Type B pancreatic cell (in vitro differentiated cells): ENCODE measurements at places on chromosomes 1 and 21. TPM values are rescaled to one million over a fixed set of nuclear protein-coding genes. Genes with fewer than 3 reads are reported as not detected.

DNA sequence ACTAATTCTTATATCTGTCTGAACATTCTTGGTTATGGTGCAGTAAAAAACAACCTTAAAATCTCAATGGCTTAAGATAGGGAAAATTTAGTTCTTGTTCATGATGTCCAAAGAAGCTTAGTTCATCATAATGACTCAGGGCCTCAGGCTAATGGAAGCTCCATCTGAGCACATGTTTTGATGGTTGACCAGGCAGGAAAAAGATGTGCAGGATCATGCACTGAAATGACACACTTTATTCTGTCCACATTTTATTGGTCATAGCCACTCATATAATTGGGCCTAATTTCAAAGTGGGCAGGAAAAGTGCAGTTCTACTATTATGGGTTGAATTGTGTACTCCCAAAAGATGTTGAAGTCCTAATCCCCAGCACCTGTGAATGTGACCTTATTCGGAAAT is 198.2 kb downstream of the CENPF start:
- no peak for DNase-seq
- H3K36me3 ChIP-seq, result no peaks in the 10 kb centered on the region
- H3K27ac ChIP-seq, result no peak overlapping the region
- no peaks in the 10 kb centered on the region for H3K4me1 ChIP-seq
- peaks cover 4% of the 10 kb centered on the region for H3K27me3 ChIP-seq

- H3K27me3 ChIP-seq, result no peaks in the 10 kb centered on the region
- no peak overlapping the region for H3K4me3 ChIP-seq
- no peaks in the 10 kb centered on the region for H3K36me3 ChIP-seq
- no peak for DNase-seq
- H3K4me1 ChIP-seq, result peaks cover 3% of the 10 kb centered on the region
Observed at GRCh38 chr1:172054172-172054571, 212.9 kb downstream of the DNM3 start.

- H3K27ac ChIP-seq, result no peak overlapping the region
- H3K27me3 ChIP-seq, result no peaks in the 10 kb centered on the region
- no peak overlapping the region for H3K4me3 ChIP-seq
- peaks cover 13% of the 10 kb centered on the region for H3K36me3 ChIP-seq
- H3K4me1 ChIP-seq, result no peaks in the 10 kb centered on the region
- DNase-seq, result no peak
Observed at GRCh38 chr1:235739124-235739523, 89.5 kb upstream of the GNG4 start.

DNA sequence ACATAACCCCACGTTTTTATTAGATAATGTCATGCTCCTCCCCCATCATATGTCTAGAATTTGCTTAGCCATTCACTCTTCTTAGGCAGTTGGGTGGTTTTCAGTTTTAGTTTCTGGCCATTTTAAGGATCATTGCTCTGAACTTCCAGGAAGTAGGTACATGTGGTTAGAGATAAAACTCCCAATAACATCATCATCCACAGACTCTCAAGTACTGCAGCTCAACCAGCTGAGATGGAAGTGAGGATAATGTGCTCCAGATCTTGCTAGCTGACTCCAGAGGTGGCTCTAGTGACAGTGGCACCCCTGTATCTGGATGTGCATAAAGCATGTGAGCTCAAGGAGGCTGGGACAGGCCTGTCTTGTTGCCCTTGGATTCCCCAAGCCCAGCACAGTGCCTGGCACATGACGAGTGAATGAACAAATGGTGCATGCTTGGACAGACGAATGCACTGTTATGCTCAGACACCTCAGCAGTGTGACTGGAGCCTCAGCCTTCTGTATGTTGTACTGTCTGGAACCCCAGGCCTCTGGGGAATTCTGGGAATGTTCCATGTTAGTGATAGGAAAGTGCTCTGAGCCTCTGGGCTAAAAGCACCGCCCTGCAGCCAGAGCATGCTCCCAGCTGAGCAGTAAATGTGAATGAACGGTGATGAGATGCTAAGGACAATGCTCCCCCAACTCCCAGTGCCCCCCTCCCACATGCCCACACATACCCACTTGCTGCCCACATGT is 16.4 kb upstream of the KCNN3 start:
- H3K27ac ChIP-seq, result no peak overlapping the region
- H3K36me3 ChIP-seq, result no peaks in the 10 kb centered on the region
- H3K4me3 ChIP-seq, result no peak overlapping the region
- peaks cover 23% of the 10 kb centered on the region for H3K4me1 ChIP-seq
- DNase-seq, result no peak
- H3K27me3 ChIP-seq, result peaks cover 19% of the 10 kb centered on the region

DNA sequence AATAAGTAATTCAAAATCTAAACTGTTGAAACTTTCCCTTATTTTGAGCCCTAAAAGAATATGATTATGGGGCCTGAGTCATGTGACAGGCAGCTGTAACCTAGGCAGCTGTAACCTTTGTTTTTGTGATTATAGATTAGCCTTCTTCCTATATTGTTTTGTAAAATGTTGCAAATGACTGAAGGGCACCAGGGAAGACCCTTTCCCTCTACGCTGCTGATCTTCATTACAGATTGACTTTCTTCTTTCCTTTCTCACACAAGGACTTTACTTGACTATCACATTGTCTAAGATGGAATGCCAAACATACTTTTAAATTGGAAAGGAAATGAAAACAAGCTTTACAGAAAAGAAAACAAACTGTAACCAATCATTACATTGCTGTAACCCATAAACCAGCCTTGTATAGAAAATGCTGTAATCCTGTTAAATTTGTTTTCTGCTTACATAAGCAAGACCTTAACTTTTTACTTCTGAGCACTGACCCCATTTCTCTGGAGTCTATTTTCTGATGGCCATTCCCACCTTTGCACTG is 242.2 kb downstream of the RGS7 start:
- no peak overlapping the region for H3K27ac ChIP-seq
- H3K4me3 ChIP-seq, result no peak overlapping the region
- no peaks in the 10 kb centered on the region for H3K36me3 ChIP-seq

GRCh38 chr1:57719274-57719673 is 295.4 kb upstream of the DAB1 start:
- peaks cover 7% of the 10 kb centered on the region for H3K27me3 ChIP-seq
- DNase-seq, result no peak
- H3K4me3 ChIP-seq, result no peak overlapping the region
- no peak overlapping the region for H3K27ac ChIP-seq
- no peaks in the 10 kb centered on the region for H3K36me3 ChIP-seq
- peaks cover 10% of the 10 kb centered on the region for H3K4me1 ChIP-seq

DNA sequence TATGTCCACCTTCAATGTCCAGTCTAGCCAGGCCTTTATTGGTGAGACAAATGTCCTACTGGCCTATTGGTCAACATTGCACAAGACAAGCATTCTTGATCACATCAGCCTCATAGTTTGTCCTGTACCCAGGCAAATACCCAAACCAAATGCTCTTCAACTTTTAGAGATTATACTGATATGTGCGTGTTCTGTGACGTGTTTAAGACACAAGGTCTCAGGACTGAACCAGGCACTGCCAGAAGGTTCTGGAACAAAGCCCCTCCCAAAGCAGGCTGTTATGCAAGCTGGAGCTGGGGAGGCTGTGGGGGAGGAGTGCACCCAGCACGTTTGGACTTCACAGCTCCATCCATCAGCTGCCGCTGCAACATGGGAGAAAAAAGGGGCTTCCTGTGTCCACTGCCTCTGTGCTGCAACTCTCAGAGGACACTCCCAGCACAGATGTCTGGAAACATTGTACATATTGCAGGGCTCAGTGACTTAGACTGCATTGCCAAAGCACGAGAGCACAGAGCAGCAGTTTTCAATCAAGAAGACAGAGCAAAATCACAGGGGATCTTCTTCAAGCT is 45.9 kb downstream of the NID1 start:
- peaks cover 4% of the 10 kb centered on the region for H3K27me3 ChIP-seq
- H3K36me3 ChIP-seq, result peaks cover 12% of the 10 kb centered on the region
- DNase-seq, result no peak
- peaks cover 17% of the 10 kb centered on the region for H3K4me1 ChIP-seq

- no peaks in the 10 kb centered on the region for H3K27me3 ChIP-seq
- H3K4me3 ChIP-seq, result peak overlapping the region; percentile 96
- peaks cover 22% of the 10 kb centered on the region for H3K4me1 ChIP-seq
- no peaks in the 10 kb centered on the region for H3K36me3 ChIP-seq
- H3K27ac ChIP-seq, result peak overlapping the region; percentile 91
Observed at GRCh38 chr1:193104502-193104906, 710 bp downstream of the GLRX2 start.

DNA sequence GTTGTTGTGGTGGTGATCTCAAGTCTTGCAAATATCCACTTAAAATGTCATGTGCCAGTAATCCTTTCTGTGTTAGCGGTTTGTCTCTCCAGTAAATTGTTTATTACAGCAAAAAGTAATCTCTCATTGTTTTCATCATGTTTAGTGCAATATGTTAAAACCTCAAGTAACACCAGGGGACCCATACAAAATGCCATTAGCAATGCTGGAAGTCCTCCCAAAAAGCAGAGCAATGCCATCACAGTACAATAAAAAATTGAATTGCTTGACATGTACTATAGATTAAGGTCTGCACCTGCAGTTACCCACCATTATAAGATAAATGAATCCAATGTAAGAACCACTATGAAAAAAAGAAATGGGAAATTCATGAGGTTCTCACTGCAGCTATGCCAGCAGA is 1606.5 kb downstream of the BRINP3 start:
- no peak overlapping the region for H3K27ac ChIP-seq
- no peaks in the 10 kb centered on the region for H3K27me3 ChIP-seq
- H3K4me1 ChIP-seq, result no peaks in the 10 kb centered on the region
- DNase-seq, result no peak

DNA sequence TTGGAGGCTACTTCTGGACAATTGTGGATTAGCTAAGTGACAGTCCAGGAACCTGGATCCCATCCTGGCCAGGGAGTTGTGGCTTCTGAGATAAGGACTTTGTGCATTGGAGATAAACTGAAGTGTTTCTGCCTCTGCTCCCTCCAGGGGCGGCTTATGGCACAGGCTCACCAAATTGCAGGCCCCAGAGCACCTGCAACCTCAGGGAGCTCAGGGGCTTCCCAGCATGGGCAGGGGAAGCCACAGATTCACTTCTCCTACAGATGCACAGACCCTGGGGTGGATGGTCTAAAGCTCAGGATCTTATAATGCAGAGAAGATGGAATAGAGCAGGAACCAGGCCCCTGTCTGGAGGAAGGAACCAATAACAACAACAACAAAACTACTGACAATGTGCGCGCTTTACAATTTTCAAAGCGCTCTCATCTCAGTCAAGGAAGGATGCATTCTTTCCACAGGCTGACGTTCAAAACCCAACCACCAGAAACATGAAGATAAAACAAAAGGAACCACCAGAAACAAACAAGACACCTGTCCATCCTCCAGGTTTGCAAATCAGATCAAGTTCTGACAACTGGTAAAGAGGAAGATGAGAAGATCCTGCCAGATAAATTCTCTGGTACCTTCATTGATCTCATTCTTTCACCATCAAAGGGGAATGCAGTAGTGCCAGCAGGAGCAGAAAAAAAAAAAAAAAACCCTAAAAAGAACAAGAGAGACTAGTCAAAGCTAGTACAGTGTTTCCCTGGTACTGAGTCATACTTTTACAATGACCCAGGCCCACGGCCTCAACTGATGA is 121.0 kb upstream of the IRF2BP2 start:
- no peaks in the 10 kb centered on the region for H3K36me3 ChIP-seq
- peak overlapping the region; percentile 52 for H3K27ac ChIP-seq
- H3K27me3 ChIP-seq, result no peaks in the 10 kb centered on the region
- peaks cover 71% of the 10 kb centered on the region for H3K4me1 ChIP-seq

DNA sequence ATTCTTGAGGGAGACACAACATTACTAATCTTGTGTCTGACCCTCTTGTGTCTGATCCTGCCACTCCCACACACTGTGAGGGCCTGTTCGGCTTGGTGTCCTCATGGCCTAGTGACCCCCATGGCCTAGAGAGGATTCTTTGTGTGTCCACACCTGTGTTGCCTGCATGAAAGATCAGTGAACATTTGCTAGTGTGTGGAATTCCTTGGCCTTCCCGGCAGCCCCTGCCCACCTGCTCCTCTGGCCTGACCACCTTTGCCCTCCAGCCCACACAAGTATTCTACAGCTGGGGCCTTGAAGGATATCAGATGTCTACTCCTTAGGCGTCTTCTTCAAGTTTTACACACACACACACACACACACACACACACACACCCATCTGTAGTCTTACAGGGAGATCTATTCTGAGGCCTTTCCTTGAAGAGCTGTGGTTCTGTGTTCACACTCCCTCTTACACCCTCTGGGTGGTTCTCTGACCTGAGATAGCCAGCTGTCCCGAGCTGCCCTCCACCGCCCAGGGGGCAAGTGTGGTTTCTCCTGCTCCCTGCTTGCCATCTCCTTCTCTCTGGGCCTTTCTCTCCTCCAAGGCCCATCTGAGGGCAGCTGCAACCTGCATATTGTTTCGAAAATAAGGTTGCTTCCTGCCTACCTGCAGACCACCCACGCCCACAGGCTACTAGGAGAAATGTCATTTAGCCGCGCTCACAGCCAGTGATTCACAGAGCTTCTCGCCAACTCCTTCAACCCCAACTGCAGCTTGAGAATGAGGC is 45.4 kb downstream of the CD247 start:
- no peak overlapping the region for H3K27ac ChIP-seq
- peaks cover 5% of the 10 kb centered on the region for H3K4me1 ChIP-seq
- H3K36me3 ChIP-seq, result no peaks in the 10 kb centered on the region
- peaks cover 10% of the 10 kb centered on the region for H3K27me3 ChIP-seq
- H3K4me3 ChIP-seq, result no peak overlapping the region

DNA sequence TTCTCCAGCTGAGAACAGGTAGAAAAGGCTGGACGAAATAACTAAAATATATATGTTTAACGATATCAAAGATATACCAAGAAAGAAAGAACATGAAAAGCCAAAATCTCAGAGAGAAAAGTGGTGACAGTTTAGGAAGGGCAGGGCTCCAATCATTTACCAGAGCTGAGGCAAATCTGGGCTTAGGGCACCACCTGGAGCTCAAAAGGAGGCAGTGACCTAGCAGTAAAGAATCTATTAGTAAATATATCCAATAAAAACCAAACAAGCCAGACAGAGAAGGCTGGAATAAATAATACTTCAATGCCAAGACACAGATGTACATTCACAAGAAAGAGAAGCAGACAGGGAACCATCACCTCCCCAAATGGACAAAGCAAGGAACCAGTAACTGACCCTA is 43.5 kb downstream of the CHIA start:
- no peak overlapping the region for H3K27ac ChIP-seq
- DNase-seq, result no peak
- no peaks in the 10 kb centered on the region for H3K36me3 ChIP-seq
- H3K4me3 ChIP-seq, result no peak overlapping the region

The CENPS gene
- 17.8 and 24.7 TPM in 2 replicates for total RNA-seq

The TRNP1 gene
- 39.2 and 52.3 TPM in 2 replicates for total RNA-seq

The CTSK gene
- total RNA-seq, result 4.1 and 16.7 TPM in 2 replicates
